Effector memory CD8-positive, alpha-beta T cell (primary cell): ENCODE measurements at places on chromosomes 11 and 22.

DNA sequence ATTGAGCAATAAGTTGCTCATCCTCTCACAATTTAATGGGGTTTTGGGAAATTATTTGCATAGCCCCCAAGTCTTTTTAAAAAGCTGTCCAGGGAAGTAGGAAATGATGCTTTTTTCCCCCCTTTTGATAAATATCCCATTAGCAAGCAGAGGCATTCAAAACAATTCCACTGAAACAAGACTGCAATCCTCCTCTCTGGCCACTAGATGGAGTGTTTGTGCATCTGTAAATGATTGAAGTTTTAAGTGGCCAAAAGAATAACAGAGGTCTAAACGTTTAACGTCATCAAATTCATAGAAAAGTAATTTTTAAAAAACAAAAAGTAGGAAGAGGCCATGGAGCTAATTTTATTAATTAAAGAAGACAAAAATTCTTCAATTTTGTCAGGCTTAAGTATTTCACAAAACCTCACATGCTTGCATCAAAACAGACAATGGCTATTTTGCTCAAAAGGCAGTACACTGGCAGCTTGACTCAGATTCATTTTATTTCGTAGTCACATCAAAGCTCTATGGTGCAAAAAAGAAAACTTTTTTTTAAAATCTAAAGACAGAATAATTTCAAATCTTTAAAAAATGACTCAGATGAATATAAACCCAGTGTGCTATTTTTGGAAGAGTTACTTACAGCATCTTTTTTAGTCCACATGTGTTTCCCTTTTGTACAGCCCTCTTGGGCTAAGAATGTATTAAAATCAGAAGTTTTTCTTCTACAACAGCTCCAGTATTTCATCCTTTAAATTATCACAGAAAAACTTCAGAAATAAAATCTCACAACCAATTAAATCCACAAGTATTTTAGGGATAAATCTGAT lies 17.8 kb downstream of the CHORDC1 start:
- peak; percentile 11 for DNase-seq

DNA sequence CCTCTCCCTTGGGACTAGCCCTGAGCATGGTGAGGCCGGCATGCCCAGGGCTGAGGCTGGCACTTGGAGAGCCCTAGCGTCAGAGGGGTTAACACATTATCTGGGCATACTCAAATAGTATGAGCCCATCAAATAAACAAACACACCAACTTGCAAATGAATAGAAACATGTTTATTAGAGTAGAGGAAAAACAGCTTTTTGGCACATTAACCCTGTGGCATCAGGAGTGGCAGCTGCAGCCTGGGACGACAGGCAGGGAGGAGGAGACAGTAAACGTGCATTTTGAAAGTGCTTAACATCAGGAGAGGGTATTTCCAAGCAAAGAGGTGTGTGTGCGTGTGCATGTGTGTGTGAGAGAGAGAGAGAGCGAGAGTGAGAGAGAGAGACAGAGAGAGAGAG lies 684.9 kb downstream of the NTM start:
- DNase-seq = no peak

- no peak for DNase-seq
These were observed 6.9 kb downstream of the IGF2 start for GRCh38 chr11:2132246-2132645.

DNA sequence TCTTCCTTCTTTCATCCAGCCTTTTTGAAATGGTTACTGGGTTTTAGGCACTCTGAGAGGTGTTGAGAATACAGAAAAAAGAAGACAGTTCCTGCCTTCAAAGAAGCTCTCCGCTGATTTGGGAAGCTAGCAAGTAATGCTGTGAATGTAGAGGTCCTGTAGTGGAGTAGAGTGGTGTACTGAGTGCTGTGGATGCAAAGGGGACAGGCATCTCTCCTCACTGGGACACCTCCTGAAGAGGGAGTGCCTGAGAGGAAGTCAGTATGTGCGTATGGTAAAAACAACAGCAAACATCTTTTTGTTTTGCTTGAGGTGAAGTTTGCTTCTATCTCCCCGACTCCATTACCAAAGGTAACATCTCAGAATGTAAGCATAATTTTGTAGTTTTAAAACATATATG lies 77.5 kb downstream of the EXT2 start:
- no peak for DNase-seq

DNA sequence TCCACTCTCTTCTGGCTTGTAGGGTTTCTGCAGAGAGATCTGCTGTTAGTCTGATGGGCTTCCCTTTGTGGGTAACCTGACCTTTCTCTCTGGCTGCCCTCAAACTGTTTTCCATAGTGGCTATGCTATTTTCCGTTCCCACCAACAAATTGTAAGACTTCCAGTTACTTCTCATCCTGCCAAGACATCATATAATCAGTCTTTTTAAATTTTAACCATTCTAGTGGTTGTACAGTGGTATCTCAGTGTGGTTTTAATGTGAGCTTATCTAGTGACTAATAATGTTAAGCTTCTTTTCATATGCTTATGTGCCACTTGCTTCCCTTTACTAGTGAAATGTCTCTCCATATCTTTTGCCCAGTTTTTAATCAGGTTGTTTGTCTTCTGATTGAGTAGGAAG lies 13.6 kb upstream of the TRIM29 start:
- no peak for DNase-seq

GRCh38 chr22:36741968-36742367 lies 34.0 kb downstream of the IFT27 start:
- no peak for DNase-seq

- no peak for DNase-seq
These were observed 841 bp upstream of the EIF4G2 start for GRCh38 chr11:10809373-10810160.

DNA sequence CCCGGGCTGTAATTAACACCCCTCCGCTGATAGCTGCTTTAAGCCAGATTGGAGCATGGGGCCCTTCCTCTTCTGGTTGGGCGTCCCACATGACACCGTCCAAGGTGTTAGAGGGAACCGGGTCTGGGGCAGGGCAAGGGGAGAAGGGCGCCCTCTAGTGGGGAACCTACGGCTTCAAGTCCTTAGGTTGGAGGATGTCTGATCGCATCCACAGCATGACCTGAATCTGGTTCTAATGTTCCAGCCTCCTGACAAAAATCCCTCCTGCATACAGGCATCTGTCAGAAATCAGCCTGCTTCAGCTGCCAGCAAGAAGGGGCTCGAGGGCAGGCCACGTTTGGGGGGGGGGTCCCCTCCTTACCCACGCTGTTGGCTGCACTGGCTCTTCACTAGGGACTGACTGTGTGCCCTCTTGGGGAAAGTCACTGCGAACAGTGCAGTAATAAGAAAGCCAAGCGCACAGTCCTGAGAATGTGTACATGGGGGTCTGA lies 94.2 kb upstream of the TBCEL start:
- no peak for DNase-seq

- no peak for DNase-seq
These were observed 850 bp upstream of the MIF start for GRCh38 chr22:23893121-23893944.

- no peak for DNase-seq
These were observed 277.8 kb downstream of the MN1 start for GRCh38 chr22:27523711-27524110.

DNA sequence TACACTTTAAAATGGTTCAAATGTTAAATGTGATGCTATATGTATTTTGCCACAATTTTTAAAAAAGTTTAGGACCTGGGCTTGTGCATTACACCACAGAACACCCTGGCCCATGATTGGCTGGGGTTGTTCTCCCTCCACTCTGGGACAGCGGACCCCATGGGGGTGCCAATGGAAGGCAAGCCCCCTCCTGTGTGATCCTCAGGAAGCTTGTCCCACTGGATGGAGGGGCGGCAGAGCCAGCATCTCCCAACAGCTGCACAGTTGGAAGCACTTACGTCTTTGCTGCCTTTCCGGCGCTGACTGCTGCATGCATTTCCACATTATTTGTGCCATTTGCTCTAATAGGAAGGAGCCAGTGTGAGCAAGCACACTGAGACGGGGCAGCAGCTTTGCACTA lies 196.5 kb downstream of the SHANK2 start:
- no peak for DNase-seq

DNA sequence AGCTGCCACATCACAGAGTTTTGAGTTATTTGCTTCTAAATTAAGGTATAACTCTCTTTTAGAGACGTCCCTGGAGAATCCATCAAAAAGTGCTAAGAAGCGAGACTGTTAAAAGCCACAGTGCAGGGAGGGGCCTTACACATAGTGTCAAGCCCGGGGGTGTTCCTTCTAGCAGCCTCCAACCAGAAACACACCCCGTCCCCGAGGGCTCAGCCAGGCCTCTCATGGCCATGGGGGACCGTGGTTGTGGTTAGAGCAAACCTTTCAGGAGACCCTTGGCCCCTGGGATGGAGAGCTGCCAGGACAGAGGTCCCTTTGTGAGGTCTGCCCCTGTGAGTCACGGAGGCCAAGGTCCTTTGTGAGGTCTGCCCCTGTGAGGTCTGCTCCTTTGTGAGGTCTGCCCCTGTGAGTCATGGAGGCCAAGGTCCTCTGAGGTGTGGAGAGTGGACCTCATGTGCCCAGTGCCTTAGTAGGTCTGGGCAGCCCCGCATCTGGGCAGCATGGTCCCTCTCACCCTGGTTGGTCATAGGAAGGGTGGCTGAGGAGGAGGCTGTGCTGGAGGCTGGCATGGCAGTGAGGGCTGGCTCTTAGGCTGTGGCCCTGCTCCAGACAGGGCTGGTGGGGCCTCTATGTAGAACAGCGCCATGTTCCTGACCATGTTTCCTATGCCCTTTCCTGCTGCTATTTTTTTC lies 5.4 kb downstream of the GNAZ start:
- no peak for DNase-seq

GRCh38 chr11:30876663-30877396 lies 290.7 kb upstream of the MPPED2 start:
- no peak for DNase-seq

DNA sequence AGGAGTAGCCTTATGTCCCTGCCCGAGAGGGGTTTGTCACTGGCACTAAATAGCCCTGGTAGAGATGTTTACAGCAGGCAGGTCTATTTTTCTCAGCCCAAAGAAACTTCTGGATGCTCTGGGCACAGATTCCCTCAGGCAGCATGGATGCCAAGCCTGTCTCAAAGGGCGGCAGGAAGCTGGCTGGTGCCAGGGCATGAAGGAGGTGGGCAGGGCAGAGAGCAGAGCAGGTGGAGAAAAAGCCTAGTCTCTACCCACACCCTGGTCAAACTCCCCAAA lies 4.1 kb upstream of the GAS2L1 start:
- no peak for DNase-seq

DNA sequence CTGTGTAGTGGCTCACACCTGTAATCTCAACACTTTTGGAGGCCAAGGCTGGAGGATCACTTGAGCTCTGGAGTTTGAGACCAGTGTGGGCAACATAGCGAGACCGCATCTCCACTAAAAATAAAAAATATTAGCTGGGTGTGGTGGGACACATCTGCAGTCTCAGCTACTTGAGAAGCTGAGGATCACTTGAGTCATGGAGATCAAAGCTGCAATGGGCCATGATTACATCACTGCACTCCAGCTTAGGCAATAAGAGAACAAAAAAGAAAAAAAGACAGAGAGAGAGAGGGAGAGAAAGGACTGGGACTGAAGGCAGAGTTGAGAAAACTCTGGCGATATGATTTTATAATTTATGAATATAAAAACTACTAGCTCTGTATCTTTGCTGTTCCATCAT lies 473.1 kb downstream of the LRRC4C start:
- no peak for DNase-seq

- no peak for DNase-seq
These were observed 76.1 kb downstream of the C11orf58 start for GRCh38 chr11:16814410-16815046.

GRCh38 chr22:25564320-25564978 lies at the start of gene GRK3:
GRK3 (plus strand) TSS chr22:25564675; CDS start chr22:25565041, 366 bp downstream.
- DNase-seq = peak; percentile 21

DNA sequence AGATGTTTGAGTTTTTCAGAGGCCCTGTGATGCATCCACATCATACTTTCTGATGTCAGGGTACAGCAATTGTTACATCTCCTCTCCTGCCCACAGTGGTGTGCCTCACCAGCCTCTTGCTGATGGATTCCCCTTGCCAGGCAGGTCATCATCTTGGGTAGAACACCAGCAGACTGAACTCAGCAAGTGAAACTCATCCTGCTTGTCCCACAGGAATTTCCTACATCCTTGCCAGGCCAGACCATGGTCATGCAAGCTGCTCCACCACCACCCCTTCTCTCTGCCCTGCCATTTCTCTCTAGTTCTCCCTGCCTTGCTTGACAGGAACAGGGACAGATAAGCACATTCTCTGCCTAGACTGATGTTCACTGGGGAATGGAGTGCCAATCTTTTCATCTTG lies 85.9 kb downstream of the PAX6 start:
- no peak for DNase-seq

DNA sequence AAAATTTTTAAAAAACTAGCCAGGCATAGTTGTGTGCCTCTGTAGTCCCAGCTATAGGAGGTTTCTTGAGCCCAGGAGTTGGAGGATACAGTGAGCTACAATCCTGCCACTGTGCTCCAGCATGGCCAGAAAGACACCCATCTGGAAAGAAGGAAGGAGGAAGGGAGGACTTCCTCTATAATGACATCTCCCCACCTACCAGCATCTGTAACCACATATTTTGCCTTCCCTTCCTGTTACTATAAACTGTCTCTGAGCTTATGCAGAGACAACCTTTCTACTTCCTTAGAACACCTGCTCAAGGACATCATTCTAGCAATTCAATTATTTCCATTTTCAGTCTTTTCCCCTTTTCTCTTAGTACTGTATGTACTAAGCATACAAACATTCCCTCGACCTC lies 2.2 kb upstream of the NUP160 start:
- DNase-seq = no peak

DNA sequence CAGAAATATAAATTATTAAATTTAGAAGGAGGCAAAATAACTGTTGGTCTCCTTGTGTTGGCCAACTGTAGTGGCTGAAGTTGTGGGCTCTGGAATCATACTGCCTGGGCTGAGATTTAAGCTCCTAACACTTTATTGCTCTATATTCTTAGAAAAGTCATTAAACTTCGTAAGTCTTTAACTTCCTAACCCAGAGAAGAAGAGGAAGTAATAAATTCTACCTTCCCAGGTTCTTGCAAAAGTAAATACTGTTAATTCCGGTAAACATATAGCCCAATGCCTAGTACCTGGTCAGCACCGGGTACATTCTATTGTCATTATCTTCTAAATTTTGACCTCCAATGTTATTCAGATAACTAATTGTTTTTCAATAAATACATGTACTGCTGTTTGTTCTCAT lies 4.5 kb downstream of the OR51T1 start:
- DNase-seq = no peak

GRCh38 chr11:2466069-2466801 lies 21.4 kb downstream of the KCNQ1 start:
- DNase-seq = no peak

- DNase-seq = no peak
These were observed 5.6 kb upstream of the ANKRD13D start for GRCh38 chr11:67283481-67283963.

GRCh38 chr11:117673602-117674001 lies 123.4 kb downstream of the DSCAML1 start:
- no peak for DNase-seq

GRCh38 chr11:117193130-117194020 lies 5.8 kb upstream of the TAGLN start:
- DNase-seq = no peak

GRCh38 chr22:33785283-33785968 lies 134.8 kb downstream of the LARGE1 start:
- DNase-seq = no peak

GRCh38 chr11:6225024-6225423 lies 9.4 kb downstream of the FHIP1B start:
- DNase-seq = no peak

GRCh38 chr22:50268655-50269113 lies 1.5 kb downstream of the MAPK11 start:
- no peak for DNase-seq
